ENCODE measurements at places on chromosomes 13 and 19.

- no peak for DNase-seq
Observed at GRCh38 chr13:27825072-27825471, 32.8 kb downstream of the GSX1 start.

- DNase-seq = no peak
Observed at GRCh38 chr13:60887711-60888110, 490.7 kb downstream of the TDRD3 start.

DNA sequence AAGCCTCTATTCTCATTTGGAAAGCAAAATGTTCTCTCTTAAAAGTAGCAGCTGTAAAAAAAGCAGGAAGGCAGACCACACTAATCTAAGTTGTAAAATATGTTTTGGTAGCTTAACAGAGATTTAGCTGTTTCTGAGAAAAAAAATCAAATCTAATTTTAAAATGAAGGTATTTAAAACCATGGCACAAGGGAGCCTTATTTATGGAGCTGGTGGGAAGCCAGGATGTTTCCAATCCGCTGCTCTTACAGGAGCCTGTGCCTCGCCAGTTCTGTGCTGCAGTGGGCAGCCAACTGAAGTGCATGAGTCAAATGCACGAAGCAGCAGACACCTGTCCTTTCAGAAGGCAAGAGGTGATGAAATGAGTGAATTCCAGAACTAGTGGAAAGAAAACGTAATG is 28.2 kb downstream of the GPC6 start:
- DNase-seq = peak; percentile 71

DNA sequence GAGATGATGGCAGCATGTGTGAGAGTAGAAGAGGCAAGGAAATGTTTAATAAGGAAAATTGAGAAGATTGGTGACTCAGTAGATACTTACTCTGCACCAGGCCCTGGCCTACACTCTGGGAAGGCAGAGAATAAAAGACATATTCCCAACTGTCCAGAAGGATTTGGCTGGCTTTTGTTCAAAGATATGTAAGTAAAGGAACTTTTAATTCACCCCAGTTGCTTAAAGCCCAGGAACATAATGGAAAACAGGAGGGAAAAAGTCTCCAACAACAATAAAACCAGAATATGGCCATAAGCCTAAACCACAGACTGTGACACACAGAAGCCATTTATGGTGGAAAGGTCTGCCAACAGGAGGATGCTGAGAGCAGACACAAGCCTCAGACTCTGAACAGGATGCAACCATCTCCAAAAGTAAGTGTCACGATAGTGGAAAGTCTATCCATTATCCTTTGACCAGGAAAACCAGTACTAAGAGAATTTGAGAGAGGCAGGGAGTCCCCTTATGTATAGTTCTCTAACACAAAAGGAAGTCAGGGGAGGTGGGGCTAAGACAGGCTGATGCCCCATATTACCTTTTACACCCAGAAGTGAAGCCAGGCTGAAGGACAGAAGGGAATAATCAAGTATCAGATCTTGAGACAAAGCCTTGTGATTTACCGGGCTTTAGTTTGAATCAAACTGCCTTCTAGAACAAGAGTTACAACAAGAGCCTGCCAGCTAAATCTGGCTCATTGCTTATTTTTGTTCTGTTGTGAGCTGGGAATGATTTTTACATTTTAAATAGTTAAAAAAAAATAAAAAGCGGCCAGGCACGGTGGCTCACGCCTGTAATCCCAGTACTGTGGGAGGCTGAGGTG is 169.5 kb upstream of the STARD13 start:
- peak; percentile 83 for DNase-seq

DNA sequence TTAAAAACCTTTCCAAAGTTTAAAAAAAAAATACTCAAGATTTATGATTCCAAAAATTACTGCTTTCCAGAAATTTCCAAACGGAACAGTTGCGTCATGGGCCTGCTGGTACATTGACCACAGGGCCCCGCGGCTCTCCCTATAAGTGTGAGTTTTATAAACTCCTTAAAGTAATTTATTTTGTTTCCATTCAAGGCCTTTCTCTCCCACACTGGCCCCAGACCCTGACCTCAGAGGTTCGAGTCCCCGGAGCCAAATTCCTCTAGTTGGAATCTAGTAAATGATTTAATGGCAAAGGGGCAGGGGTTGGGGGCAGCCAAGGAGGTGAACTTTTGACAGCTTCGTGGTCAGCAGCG is 97.5 kb downstream of the INSR start:
- peak; percentile 59 for DNase-seq

DNA sequence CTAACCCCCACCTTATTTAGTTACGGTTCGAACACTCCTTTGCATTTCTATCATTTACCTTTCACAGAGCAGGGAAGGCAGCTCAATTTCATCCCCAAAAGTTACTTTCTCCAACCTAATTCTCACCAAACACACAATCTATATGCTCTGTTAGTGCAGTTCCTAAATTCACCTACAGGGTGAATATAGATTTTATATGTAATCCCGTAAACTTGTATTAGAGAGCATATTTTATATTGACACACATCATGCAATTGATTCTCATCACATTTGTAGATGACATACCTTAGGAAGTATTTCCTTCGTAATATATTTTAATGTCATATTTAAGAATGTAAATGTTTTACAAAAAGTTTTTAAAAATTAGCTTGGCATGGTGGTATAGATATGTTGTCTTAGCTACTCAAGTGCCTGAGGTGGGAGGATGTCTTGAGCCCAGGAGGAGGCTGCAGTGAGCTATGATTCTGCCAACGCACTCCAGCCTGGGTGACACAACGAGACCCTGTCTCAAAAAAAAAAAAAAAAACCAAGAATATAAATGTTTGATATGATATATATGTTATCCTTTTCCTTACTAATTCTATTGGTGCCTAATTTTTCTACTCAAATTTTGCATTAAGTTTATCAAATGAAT is 57.3 kb upstream of the TNFRSF19 start:
- DNase-seq = no peak

- peak; percentile 60 for DNase-seq
Observed at GRCh38 chr13:42272115-42272803, at the start of gene AKAP11. TSS of gene AKAP11 (plus strand) at chr13:42272152. CDS start at chr13:42286349, 14,197 bp downstream.

- no peak for DNase-seq
Observed at GRCh38 chr13:28822151-28822550, 2.0 kb downstream of the MTUS2 start.

GRCh38 chr13:91154558-91155353 is 192.7 kb upstream of the MIR17HG start:
- DNase-seq = peak; percentile 66

- no peak for DNase-seq
Observed at GRCh38 chr13:97136418-97136817, 85.7 kb upstream of the MBNL2 start.

- DNase-seq = no peak
Observed at GRCh38 chr19:17753976-17754375, 2.7 kb downstream of the FCHO1 start.

GRCh38 chr19:28242317-28242927 is 970.5 kb downstream of the UQCRFS1 start:
- DNase-seq = peak; percentile 1

GRCh38 chr13:77515785-77516184 is 19.7 kb upstream of the SCEL start:
- no peak for DNase-seq

DNA sequence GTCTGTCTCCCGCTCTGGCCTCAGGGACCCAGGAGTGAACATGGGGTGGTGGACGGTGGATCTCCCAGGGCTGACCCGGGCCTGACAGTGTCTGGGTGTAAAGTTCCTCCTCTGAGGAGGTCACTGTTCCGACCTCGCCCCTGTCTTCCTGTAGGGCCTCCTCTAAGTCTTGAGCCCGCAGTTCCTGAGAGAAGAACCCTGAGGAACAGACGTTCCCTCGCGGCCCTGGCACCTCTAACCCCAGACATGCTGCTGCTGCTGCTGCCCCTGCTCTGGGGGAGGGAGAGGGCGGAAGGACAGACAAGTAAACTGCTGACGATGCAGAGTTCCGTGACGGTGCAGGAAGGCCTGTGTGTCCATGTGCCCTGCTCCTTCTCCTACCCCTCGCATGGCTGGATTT is at the start of gene SIGLEC9:
TSS of gene SIGLEC9 (plus strand) at position 178 of the 400 bp plus-strand sequence. CDS start at position 247, 69 bp downstream.
- DNase-seq = no peak

GRCh38 chr13:43782686-43783085 is 4.1 kb downstream of the ENOX1 start:
- DNase-seq = no peak

GRCh38 chr13:98174307-98174706 is 2.8 kb downstream of the RNF113B start:
- DNase-seq = peak; percentile 44

GRCh38 chr13:110685305-110686020 is 20.5 kb downstream of the CARS2 start:
- peak; percentile 39 for DNase-seq

- DNase-seq = no peak
Observed at GRCh38 chr13:106919133-106919532, 351.2 kb upstream of the ARGLU1 start.

DNA sequence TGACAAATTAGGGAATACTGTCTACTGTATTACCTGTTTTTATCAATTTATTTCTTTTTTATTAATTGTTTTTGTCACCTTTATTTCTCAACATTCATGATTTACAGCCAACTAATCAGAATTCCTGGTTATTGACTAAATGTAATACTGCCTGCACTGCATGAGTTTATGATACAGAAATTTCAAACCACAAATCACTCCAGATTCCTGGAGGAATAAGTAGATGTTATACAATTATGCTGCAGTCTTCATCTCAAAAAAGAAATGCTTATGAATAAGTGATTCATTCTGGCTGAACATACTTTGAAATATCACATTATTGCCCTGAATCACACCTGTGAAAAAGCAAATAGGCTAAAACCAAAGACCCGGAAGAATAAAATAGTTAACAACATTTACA is 249.7 kb downstream of the DACH1 start:
- peak; percentile 24 for DNase-seq

DNA sequence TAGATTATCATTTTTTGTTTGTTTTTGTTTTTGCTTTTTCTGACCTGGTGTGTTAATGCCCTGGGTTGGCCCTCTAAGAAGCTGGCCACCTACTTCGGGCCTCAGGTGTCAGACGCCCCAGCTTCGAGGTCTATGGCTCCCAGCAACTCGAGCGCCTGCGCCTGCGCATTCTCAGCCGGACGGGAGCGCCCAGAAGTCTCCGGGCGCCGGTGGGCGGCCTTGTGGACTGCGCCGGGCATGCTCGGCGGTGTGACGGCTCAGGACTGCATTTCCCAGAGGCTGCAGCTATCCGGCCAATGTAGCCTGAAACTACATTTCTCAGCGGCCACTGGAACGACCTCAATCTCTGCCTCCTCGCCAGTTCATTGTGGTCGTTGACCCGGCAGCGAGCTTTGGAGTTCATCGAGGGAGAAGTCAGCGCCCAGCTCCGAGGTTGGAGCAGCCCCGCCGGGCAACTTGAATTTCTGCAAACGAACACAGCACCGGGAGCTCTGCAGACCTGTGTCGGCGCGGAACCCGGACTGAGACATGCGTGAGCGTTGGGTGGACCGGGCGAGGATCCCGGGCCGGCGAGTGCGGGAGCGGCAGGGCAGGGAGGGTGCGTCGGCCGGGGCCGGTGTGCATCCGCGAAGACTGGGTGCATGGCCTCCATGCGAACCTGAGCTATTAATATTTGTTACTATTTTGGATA is at the start of gene ZNF30:
TSS of gene ZNF30 (plus strand) at position 219 of the 691 bp plus-strand sequence. CDS start 3,045 bp downstream, outside the sequence.
- peak; percentile 92 for DNase-seq

DNA sequence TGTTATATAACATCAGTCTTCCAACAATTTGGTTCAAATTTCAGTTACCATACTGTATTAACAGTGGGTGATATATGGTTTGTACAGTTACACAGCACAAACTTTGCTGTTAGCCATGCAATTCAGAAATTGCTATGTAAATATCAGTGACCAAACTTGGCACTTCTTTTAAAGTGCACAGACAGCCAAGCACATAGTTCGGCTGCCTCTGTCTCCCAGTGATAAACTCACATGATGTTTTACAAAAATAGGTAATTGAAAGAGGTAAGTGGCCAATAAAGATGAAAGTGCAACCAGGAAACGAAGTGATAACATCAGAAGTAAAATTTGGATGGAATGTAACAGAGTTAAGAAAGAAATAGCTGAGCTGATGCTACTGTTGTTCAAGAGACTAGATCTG is 143.9 kb downstream of the PCDH9 start:
- DNase-seq = peak; percentile 47

DNA sequence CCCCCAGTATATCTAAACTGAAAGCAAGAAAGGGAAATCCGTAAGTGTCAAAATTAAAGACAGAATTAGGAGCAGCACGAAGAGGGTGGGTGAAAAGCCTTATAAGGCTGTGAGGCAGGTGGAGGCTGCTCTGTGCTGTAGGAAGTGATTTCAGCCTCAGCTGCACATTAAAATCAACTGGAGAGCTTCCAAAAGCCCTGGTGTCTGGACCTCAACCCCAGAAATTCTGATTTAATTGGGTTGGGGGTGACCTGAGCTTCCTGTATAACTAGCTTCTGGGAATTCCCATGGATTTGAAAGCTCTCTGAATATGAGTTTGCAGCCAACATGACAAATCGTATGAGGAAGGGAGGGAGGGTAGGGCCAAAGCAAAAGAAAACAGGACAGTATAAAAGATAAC is 242.4 kb upstream of the TMTC4 start:
- no peak for DNase-seq

GRCh38 chr19:44570984-44571684 is 41.7 kb upstream of the CEACAM20 start:
- peak; percentile 89 for DNase-seq

GRCh38 chr13:76707360-76707759 is 178.8 kb downstream of the KCTD12 start:
- no peak for DNase-seq

GRCh38 chr19:1455002-1455335 is 5.0 kb downstream of the APC2 start:
- DNase-seq = no peak

DNA sequence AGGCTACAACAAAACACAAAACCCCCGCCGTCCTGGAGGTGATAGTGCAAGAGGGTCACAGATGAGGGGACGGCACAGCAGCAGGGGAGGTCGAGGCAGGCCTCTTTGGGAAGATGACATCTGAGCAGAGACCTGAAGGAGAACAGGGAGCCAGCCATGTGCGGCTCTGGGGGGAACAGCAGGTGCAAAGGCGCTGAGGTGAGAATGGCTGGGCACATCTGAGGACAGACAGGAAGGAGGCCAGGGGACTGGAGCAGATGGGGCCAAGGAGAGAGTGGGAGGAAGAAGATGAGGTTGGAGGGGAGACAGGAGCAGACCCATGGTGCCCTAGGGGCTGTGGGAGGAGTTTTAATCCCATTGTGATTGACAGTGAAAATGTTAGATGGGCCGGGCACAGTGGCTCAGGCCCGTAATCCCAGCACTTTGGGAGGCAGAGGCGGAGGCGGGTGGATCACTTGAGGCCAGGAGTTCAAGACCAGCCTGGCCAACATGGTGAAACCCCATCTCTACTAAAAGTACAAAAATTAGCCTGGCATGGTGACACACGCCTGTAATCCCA is 1.8 kb upstream of the CKM start:
- DNase-seq = no peak

- DNase-seq = peak; percentile 9
Observed at GRCh38 chr13:95349267-95349666, 48.0 kb upstream of the ABCC4 start.

GRCh38 chr19:43674596-43674995 is 4.6 kb upstream of the PLAUR start:
- DNase-seq = peak; percentile 20

DNA sequence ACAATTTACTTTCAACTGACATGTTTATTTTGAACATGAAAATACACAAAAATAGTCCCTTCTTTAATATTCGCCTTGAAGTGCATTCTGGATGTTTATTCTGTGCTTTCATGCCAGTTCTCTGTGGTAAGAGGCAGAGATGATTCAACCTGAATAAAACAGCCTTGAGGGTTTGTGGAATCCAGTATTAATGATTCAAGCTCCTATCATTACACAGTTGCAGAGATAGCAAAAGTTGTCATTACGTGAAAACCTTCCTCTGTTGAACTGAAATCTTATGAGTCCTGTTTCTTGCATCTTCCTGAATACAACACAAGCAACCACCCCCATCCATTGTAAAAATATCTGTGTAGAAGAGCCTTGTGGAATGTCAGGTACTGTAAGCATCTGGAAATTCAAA is 142.3 kb upstream of the HTR2A start:
- peak; percentile 80 for DNase-seq
